ENCODE measurements at places on chromosomes 13 and 19. TPM values are rescaled to one million over a fixed set of nuclear protein-coding genes. Genes with fewer than 3 reads are reported as not detected.

The GRIN3B gene
- not detected for polyA plus RNA-seq

DNA sequence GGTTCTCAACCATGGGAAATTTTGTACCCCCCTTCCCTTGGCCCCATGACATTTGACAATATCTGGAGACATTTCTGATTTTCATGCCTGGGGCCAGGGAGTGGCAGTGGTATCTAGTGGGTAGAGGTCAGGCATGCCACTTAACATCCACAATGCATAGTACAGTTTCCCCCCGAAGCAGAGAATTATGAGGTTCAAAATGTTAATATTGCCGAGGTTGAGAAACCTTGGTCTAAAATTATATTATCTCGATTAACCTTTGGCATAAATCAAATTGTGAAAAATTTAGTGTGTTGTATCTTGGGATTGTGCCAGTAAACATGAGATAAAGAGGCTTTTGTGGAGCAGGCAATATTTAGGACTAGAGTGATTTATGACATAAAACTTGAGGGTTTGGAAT lies 147.9 kb downstream of the LMO7 start:
- no peak for DNase-seq

The S1PR4 gene
- polyA plus RNA-seq: 715 TPM

The SIGLEC9 gene
- polyA plus RNA-seq: 0.37 TPM

DNA sequence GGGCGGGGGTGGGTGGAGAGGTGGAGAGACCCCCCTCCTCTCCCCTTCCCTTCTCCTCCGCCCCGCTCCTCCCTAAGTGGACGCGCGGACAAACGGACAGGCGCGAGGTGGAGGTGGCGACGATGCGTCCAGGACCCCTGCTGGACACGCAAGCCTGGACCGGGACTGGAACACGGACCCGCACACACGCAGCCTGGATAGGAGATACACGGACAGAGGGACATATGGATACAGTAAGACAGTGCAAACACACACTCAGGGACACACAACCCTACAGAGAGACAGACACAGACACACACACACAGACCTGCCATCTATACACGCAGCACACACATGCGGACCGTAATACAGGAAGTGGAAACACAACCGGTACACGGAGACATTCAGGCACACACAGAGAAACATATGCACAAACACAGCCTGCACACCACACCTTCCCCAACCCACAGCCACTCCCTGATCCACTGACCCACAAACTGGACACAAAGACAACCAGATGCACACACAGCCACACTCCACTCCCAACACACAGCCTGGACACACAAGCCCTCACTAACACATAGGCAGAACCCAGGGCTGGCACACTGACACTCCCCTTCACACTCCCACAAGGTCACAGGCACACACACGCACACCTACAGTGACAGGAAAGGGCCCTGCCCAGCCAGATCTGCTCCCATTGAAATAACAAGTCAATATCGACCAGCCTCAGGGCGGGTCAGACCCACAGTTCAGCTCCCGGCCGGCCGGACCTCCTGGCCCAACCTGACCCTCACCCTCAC lies 696 bp upstream of the ERFL start:
- DNase-seq: no peak

The PDX1 gene
- not detected for polyA plus RNA-seq

Data from CD4-positive, CD25-positive, alpha-beta regulatory T cell (primary cell).